ENCODE measurements at places on chromosomes 7 and 10. TPM values are rescaled to one million over a fixed set of nuclear protein-coding genes. Genes with fewer than 3 reads are reported as not detected.

The OR9A2 gene
- total RNA-seq, result not detected

GRCh38 chr7:114158275-114158674, 239.5 kb upstream of the PPP1R3A start:
- no peak for DNase-seq

- no peak for DNase-seq
These were observed 74.8 kb downstream of the DNAJB6 start for GRCh38 chr7:157411580-157411979.

GRCh38 chr7:65800890-65801341, 72.0 kb upstream of the VKORC1L1 start:
- no peak for DNase-seq

DNA sequence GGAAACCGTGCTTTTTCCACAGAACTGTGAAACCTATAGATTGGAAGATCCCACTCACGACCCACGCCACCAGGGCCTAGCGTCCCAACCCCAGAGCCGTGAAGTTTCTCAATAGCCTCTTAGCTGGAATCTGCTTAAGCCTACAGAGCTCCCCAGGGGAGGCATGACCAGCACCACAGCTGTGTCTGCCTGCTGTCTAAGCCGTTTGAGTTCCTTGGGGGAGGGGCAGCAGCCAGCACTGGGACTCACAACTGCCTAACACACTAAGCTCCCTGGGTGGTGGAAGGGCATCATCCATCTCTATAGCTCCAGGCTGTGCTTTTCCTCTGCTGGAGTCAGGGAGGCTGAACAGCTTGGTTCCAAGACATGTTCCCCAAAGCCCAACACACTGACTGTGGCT, 26.0 kb upstream of the TMEM140 start:
- no peak for DNase-seq

DNA sequence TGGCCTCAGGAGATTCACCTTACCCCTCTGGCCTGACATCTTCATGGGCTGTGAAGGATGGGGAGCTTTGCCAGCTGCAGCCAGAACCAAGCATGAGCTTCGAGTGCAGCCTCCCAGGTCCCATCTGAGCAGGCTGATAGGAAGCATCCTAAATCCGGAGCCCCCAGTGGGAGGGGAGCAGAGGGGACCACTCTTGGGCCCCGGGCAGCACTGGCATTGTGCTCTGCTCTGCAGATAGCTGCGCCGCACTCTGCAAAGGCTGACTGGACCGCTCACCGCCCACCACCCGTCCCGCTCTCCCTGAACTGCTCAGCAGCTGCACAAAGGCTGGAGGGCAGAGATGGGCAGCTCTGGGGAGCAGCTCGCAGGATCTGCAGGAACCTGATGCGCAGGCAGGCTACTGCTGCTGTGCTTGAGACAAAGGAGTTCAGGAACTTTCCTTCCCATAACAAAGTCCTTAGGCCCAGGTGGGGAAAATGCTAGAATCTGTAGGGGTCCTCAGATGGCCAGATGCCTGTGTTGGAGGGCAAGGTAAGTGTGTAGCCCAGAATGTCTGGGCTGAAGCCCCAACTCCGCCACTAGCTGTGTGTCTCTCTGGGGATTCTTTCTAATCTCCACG, 51.8 kb downstream of the ARHGAP22 start:
- DNase-seq, result no peak

GRCh38 chr10:123863721-123864482, 27.7 kb downstream of the CPXM2 start:
- no peak for DNase-seq

The EXOSC1 gene
- 61.7 TPM for total RNA-seq

The HELLS gene
- 83.2 TPM for total RNA-seq

- DNase-seq, result no peak
These were observed 339.8 kb upstream of the LRRTM3 start for GRCh38 chr10:66586073-66586472.

DNA sequence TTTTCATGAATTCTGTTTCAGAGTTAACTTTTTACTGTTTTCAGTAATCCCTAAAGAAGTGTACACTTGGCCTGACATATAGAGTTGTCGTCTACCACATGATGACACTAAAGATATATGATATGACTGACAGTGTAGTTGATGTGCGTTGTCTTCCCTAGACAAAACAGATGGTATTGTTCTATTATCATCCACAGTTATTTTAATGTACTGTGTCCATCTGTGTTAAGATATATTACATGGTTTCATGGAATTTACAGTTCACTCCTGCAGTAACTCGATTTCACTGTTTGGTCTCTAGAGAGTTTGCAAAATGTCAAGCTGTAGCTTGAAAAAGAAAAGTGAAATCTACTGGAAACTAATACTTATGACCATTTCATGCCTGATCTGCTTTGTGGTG, 18.1 kb downstream of the FOXP2 start:
- no peak for DNase-seq

GRCh38 chr10:49119746-49120145, 4.4 kb upstream of the VSTM4 start:
- no peak for DNase-seq

The STEAP4 gene
- not detected for total RNA-seq

DNA sequence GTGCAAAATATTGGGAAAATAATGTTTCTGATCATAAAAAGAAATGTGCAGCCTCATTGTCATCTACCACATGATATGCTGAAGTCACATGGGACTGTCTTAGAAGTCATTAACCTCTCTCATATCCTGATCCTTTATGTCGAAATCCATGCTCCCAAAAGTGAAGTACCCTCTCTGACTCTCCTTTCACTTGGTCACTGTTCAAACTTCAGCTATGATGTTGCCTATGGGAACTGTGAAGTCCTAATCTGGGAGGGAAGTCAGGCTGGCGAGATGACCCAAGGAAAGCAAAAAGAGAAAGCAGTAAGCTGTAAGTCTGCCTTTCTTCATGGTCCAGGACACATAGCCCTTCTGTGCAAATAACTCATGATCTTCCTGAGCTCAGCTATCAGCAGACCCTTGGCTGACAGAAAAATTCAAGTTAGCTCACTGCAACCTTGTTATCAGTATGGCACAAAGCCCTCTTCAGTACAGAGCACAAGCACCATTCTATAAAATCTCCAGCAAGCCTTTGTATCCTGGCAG, 29.5 kb downstream of the WASL start:
- no peak for DNase-seq

The ASB4 gene
- not detected for total RNA-seq

DNA sequence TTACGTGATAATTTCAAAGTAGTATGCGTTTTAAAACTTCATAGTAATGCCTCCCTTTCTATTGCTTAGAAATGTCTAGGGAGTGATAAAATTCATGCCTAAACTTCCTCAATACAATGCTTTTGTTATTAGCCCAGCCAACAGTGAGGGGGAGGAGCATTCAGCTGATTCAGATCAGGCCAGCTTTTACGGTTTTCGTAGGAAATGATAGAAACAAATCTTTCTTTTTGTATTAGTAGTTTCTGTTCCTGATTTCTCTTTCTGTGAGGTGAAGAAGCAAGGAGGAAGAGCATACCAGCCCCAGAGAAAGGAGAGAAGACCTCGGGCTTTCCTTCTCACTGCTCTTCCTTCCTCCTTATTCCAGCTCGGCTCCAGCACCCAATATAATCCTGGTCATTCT, 35.2 kb upstream of the ITPRID1 start:
- DNase-seq, result no peak

GRCh38 chr10:26064106-26064505, 130.1 kb downstream of the MYO3A start:
- no peak for DNase-seq

- no peak for DNase-seq
These were observed 459.9 kb downstream of the PLXNA4 start for GRCh38 chr7:132116369-132116768.

GRCh38 chr7:45188736-45189135, 31.1 kb downstream of the RAMP3 start:
- no peak for DNase-seq

GRCh38 chr7:50664461-50664922, 99.3 kb upstream of the DDC start:
- no peak for DNase-seq
